Midbrain (tissue), 1 donor: ENCODE measurements at places on chromosomes 6 and 20.

GRCh38 chr6:87806099-87806498 lies 104.1 kb upstream of the AKIRIN2 start:
- no peak for DNase-seq

DNA sequence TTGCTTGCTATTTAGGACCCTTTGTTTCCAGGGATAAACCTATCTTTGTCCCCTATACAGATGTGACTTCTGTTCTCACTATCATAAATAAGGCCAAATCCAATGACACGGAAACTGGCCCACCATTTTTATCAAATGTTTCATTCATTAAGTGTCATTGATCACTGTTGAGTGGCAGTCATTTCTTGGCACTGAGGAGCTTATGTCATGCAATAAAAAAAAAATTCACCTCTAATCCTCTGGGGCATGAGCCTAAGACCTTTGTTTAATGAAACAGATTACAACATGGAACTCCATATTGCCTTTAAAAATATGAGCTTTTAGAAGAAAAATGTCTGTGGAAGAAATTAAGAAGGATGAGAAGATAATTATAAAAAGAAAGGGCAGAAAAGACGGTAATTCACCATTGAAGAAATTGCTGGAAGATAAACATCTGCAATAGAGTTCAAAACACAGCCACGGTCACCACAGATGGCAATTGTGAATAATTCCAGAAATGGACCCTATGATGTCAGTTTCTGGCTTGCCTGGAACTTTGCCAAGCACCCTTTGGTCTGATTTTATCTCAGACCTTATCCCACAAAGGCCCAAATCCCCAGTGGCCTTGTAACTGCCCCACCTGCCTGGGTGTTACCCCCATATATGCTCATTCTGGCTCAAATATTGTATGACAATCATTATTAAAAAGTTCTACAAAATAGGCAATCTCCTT lies 91.1 kb downstream of the DST start:
- DNase-seq = no peak

- no peak for DNase-seq
Measured at GRCh38 chr20:36394340-36394965, 88.3 kb downstream of the DLGAP4 start.

DNA sequence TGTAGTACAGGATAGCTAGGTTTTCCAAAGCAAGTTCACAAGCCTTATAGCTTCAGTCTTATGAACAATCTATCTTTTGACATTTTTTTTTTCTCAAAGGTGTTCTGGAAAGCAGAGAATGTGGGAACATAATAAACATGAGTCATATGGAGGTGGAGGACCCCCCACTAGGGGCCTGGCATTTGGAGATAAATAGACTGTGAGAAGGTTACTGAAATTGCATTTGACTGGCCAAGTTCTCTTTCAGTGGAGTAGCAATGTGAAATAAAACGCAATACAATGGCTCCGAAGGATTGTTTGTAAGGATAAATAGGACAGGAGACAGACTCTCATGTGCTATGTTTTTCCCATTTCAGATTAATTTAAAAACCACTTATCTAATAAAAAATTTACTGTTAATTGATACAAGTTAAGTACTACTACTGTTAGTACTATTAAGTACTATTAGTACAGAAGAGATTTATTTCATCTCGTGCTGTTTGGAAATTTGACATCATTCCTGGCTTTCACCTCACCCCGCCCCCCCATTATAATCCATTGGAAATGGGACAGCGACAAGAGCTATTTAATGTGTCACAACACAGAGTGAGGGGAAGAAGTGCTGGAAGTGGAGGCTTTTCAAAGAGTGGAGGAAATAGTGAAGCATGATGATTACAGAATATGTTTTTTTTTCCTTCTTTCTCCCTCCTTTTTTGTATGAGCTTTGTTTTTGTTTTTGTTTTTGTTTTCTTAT lies 122.6 kb upstream of the ID4 start:
- no peak for DNase-seq

GRCh38 chr6:82025271-82025670 lies 222.3 kb downstream of the IBTK start:
- DNase-seq = no peak

GRCh38 chr6:66825539-66825938 lies 1118.5 kb upstream of the EYS start:
- DNase-seq = no peak

- DNase-seq = no peak
Measured at GRCh38 chr6:40543776-40544175, 43.4 kb downstream of the LRFN2 start.

GRCh38 chr20:48338717-48339116 lies 489.1 kb downstream of the PREX1 start:
- DNase-seq = no peak

GRCh38 chr20:58209652-58210397 lies 18.6 kb downstream of the ANKRD60 start:
- peak; percentile 80 for DNase-seq

DNA sequence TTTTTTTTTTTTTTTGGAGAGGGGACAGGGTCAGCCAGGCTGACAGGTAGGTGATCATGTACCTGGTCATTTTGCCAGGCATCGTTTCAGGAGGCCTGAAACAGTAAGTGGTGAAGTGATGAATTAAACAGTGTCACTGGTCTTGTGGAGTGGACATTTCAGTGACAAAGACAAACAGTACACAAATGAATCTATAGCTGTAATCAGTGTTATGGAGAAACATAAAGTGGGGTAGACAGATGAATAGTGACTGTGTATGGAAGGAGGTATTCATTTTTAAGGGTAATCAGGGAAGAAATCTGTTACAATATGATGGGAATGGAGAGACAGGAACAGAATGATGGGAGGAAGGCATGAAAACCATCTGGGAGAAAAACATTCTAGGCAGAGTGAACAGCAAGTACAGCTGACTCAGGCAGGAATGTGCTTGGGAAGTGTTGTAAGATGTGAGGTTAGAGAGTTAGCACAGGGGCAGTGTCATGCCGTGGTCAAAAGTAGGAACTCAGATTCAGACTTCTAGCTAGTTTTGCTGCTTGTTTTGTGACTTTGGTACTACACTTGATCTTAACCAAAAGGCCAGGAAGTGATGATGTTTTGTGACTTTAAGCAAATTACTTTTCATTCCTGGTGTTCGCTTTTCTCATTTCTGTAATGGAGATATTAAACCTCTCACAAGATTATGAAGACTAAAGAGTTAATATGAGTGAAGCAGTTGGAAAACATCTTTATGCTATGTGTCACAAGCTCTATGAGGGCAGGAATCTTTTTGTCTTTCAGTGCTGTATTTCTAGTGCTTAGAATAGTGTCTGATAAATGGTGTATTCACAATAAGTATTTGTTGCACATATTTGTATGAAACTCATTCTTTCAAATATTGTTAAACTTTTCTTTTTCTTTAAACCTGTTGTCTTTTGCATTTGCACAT lies 43.4 kb downstream of the QKI start:
- no peak for DNase-seq

DNA sequence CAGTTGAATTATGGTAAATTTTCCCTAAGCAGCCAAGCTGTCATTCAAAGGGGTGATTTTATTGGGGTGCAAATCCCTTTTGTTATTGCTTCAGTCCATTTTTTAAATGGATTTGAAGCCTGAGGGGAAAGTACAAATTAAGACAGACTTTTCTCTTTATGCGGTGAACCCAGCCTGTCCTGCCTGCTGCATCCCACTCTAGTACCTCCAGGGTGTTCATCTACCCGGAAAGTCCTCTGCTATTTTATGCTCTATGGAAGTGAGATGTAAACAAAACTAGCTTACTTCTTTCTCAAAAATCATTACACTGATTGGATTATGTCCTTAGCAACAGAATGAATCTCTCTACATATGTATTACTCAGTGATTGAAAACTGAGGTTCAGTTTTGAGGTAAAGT lies 1088.9 kb upstream of the CITED2 start:
- DNase-seq = no peak
